ENCODE measurements at places on chromosomes 16 and 17. TPM values are rescaled to one million over a fixed set of nuclear protein-coding genes. Genes with fewer than 3 reads are reported as not detected.

Gene TMEM204
- polyA plus RNA-seq, result 12.3 TPM

Gene KRTAP4-6
- polyA plus RNA-seq, result not detected

Gene STH
- polyA plus RNA-seq, result not detected

Gene SSTR5
- not detected for polyA plus RNA-seq

Gene MAPT
- polyA plus RNA-seq, result 12.3 TPM

Gene C17orf67
- 1.5 TPM for polyA plus RNA-seq

Gene FA2H
- 0.09 TPM for polyA plus RNA-seq

Gene GNG13
- not detected for polyA plus RNA-seq

Gene HSD11B2
- 11.1 TPM for polyA plus RNA-seq

Gene KRT34
- polyA plus RNA-seq, result not detected

Gene G6PC1
- not detected for polyA plus RNA-seq

Gene DDX19B
- polyA plus RNA-seq, result 19.9 TPM

Gene CCL4L2
- 0.65 TPM for polyA plus RNA-seq

Gene HLF
- 4.9 TPM for polyA plus RNA-seq

Gene ST6GALNAC2
- polyA plus RNA-seq, result 3.3 TPM

Gene RHOT1
- 32.8 TPM for polyA plus RNA-seq

Gene TNFSF12
- 25.8 TPM for polyA plus RNA-seq

Gene ZNF594
- 11.2 TPM for polyA plus RNA-seq

Gene MT4
- polyA plus RNA-seq, result not detected

Gene C16orf92
- polyA plus RNA-seq, result not detected

Gene TMEM132E
- polyA plus RNA-seq, result 0.22 TPM

Gene KRT24
- polyA plus RNA-seq, result not detected

Gene GINS2
- polyA plus RNA-seq, result 7.4 TPM

Gene ZSCAN10
- 0.08 TPM for polyA plus RNA-seq

Gene SEPTIN1
- polyA plus RNA-seq, result 3.3 TPM

Gene TPSD1
- polyA plus RNA-seq, result 0.49 TPM

Gene STX1B
- 1.9 TPM for polyA plus RNA-seq

Gene TOX3
- 1.4 TPM for polyA plus RNA-seq

Gene PLCG2
- 6.7 TPM for polyA plus RNA-seq

Gene ALOXE3
- not detected for polyA plus RNA-seq

Gene TBC1D3C
- polyA plus RNA-seq, result not detected

Gene KRTAP17-1
- not detected for polyA plus RNA-seq

Gene KCNJ12
- 13.8 TPM for polyA plus RNA-seq

Gene KRT33A
- not detected for polyA plus RNA-seq

Gene ADAD2
- 0.94 TPM for polyA plus RNA-seq

Gene ABCC12
- polyA plus RNA-seq, result 0.33 TPM

Gene ZNF423
- polyA plus RNA-seq, result 26.2 TPM

Gene KRT13
- not detected for polyA plus RNA-seq

Gene VPS25
- 27.7 TPM for polyA plus RNA-seq

Gene NDUFB10
- polyA plus RNA-seq, result 121 TPM

Gene CCDC40
- polyA plus RNA-seq, result 5.5 TPM

Gene CCT6B
- 2.5 TPM for polyA plus RNA-seq

Gene CLEC10A
- 2.2 TPM for polyA plus RNA-seq

Gene SLC52A1
- 0.08 TPM for polyA plus RNA-seq

Gene LGALS9B
- not detected for polyA plus RNA-seq

Gene MAPK8IP3
- 53.6 TPM for polyA plus RNA-seq

Gene HASPIN
- polyA plus RNA-seq, result 9.4 TPM

Gene CCL4
- 0.76 TPM for polyA plus RNA-seq

Gene TBX4
- polyA plus RNA-seq, result 7.7 TPM

Gene COG1
- polyA plus RNA-seq, result 32.9 TPM

Gene KAT2A
- polyA plus RNA-seq, result 45.9 TPM

Gene MMP15
- polyA plus RNA-seq, result 24.4 TPM

Gene TBC1D3I
- polyA plus RNA-seq, result 0.94 TPM

Gene SNAI3
- 7.9 TPM for polyA plus RNA-seq

Gene SDK2
- 27.2 TPM for polyA plus RNA-seq

Data from forelimb muscle (tissue), 1 donor.